Progenitor cell of endocrine pancreas (in vitro differentiated cells): ENCODE measurements at places on chromosomes 4 and X. TPM values are rescaled to one million over a fixed set of nuclear protein-coding genes. Genes with fewer than 3 reads are reported as not detected.
A peak's percentile ranks its signal among the peaks of the same experiment; 100 is the strongest.

COL4A5 gene
- 276 and 291 TPM in 2 replicates for total RNA-seq

DNA sequence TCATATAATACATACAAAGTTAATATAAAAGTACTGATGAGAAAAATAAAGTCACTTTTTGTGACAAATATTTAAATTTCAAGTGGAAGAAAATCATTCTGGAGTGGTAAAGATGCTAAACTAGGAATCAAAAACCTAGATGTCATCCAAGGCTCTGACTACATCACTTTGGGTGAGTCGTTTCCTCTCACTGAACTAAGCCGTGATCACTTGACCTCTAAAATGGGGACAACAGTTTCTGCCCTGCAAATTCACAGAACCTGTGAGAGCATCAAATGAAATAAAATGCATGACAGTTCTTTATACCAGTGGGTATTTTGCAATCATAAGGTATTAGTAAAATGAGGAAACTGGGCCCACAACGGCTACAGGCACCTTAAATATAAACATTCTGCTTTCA is 63.8 kb downstream of the PRDM5 start:
- H3K4me1 ChIP-seq, result peaks cover 5% of the 10 kb centered on the region
- peaks cover 1% of the 10 kb centered on the region for H3K36me3 ChIP-seq
- no peak overlapping the region for H3K4me3 ChIP-seq
- no peak for DNase-seq
- H3K27ac ChIP-seq, result no peak overlapping the region
- no peaks in the 10 kb centered on the region for H3K27me3 ChIP-seq

GRCh38 chr4:100379583-100380105 is 138.2 kb downstream of the EMCN start:
- H3K27ac ChIP-seq, result no peak overlapping the region
- H3K4me1 ChIP-seq, result no peaks in the 10 kb centered on the region
- H3K4me3 ChIP-seq, result no peak overlapping the region
- H3K36me3 ChIP-seq, result no peaks in the 10 kb centered on the region
- no peak for DNase-seq
- H3K27me3 ChIP-seq, result no peaks in the 10 kb centered on the region

GRCh38 chrX:145609951-145610511 is 207.6 kb upstream of the SLITRK2 start:
- no peak overlapping the region for H3K4me3 ChIP-seq
- H3K36me3 ChIP-seq, result no peaks in the 10 kb centered on the region
- no peaks in the 10 kb centered on the region for H3K27me3 ChIP-seq
- H3K27ac ChIP-seq, result no peak overlapping the region
- H3K4me1 ChIP-seq, result no peaks in the 10 kb centered on the region

SRD5A3 gene
- total RNA-seq, result 12.1 and 13.2 TPM in 2 replicates

EREG gene
- not detected in 2 replicates for total RNA-seq

DNA sequence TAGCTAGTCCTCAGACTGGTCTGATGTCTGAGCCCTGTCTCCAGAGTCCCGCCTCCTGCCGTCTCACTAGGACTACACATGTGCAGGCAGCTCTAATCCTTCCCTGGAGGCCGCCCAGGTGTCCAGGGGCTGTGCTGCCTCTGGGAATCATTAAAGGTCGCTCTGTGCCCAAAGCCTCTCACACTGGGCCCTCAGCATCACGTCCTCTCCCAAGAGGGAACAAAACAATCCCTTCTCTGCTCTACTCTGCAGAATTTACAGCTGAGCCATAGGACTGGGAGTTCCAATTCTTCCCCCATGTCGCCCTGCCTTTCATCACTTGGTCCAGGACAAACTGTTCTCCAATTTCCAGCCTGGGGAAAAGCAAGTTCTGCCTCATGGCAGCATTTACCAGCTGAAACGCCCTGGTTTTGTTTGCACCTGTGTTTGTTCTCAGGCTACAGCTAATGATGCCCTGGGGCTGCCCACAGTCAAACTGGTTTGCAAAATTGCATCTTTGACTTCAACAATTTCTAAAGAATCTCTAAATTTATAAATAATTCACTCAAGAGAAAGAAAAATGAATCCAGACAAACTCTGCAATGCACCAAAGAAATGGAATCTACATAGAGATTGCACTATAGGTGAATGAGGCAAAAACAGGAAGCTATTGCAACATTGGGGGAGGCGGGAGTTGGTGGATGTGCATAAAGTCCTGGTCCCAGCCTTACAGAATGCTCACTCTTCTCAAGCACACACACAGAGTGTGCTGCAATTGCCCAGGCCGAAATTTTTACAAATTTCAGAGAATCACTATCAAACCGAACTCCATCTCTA is 7.2 kb upstream of the MRFAP1 start:
- H3K4me3 ChIP-seq, result no peak overlapping the region
- no peak for DNase-seq
- H3K27ac ChIP-seq, result peak overlapping the region; percentile 33

GRCh38 chr4:7929118-7929951 is 10.3 kb downstream of the AFAP1 start:
- peaks cover 14% of the 10 kb centered on the region for H3K36me3 ChIP-seq
- no peak for DNase-seq
- H3K4me1 ChIP-seq, result peaks cover 18% of the 10 kb centered on the region
- peak overlapping the region; percentile 69 for H3K27ac ChIP-seq
- H3K27me3 ChIP-seq, result no peaks in the 10 kb centered on the region

DNA sequence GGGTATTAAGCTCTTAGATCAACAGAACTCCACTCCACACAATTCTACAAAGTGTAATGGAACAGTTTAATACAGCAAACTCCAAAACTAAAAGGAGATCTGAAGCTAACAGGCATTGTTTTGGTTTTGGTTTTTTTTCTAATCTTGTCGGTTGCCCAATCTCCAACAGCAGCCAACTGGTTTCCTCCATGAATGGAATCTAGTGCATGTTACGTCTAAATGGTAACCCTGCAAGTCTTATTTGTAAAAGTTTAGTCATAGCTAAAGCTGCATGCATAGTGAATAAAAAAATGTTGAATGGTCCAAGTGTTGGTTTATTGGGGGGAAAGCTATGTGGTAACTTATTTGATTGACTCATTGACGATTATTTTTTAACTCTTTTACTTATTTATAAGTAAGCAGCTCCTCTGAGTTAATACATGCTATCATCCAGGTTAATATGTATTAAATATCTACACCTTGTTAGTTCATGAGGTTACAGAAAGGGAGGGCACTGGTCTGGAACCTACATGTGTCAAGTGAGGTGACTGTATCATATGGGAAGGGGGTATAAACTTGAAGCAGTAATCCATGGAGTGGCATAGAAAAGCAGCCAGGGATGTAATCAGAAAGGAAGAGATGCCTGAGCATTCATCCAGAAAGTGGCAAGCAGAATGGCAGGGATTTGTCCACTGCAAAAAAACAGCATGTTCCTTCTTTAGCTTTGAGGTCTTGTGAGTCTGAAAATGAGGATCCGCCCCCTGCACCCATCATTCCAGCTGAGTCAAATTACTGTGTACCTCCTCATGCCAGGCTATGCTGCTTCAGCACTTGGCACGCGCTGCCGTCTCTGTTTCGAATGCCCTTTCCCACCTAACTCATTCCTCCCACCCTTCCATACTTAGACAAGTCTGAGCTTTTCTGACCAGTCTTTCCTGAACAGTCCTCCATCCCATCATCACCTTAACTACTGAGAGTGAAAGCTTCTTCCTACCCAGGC is 81.7 kb downstream of the PDGFC start:
- peak overlapping the region; percentile 75 for H3K27ac ChIP-seq
- no peak overlapping the region for H3K4me3 ChIP-seq
- H3K36me3 ChIP-seq, result peaks cover 3% of the 10 kb centered on the region
- no peaks in the 10 kb centered on the region for H3K27me3 ChIP-seq
- DNase-seq, result no peak

RTL9 gene
- 1.4 and 1.5 TPM in 2 replicates for total RNA-seq

DNA sequence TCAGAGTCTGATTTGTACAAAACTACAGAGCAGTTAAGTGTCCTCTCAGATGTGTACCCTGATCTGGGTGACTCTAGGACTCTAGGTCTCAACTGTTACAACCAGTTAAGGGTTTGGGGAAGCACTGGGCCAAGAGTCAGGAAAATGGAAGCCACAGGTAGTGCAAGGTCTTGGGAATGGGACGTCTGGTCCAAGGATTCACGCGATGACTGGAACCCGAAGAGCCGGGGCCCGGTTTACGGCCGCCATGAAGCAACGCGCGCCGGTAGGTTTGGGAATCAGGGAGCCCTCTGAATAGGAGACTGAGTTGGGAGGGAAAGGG is 321 bp upstream of the HPRT1 start:
- peaks cover 9% of the 10 kb centered on the region for H3K4me1 ChIP-seq
- DNase-seq, result no peak

GRCh38 chr4:132809298-132810032 is 339.6 kb upstream of the PCDH10 start:
- no peaks in the 10 kb centered on the region for H3K4me1 ChIP-seq
- no peaks in the 10 kb centered on the region for H3K27me3 ChIP-seq
- DNase-seq, result no peak
- H3K27ac ChIP-seq, result peak overlapping the region; percentile 64

DCAF8L2 gene
- total RNA-seq, result 0.29 TPM in 1 of 2 replicates, not detected in the other

GRCh38 chr4:127165971-127166370 is 466.8 kb upstream of the INTU start:
- DNase-seq, result no peak
- H3K27me3 ChIP-seq, result no peaks in the 10 kb centered on the region
- H3K4me1 ChIP-seq, result no peaks in the 10 kb centered on the region
- no peaks in the 10 kb centered on the region for H3K36me3 ChIP-seq
- no peak overlapping the region for H3K27ac ChIP-seq

FMR1NB gene
- total RNA-seq, result not detected in 2 replicates

GRCh38 chr4:1808396-1808795 is 15.3 kb downstream of the FGFR3 start:
- no peaks in the 10 kb centered on the region for H3K27me3 ChIP-seq
- DNase-seq, result no peak
- H3K4me3 ChIP-seq, result no peak overlapping the region
- H3K27ac ChIP-seq, result no peak overlapping the region
- H3K36me3 ChIP-seq, result peaks cover 1% of the 10 kb centered on the region
- peaks cover 6% of the 10 kb centered on the region for H3K4me1 ChIP-seq

DNA sequence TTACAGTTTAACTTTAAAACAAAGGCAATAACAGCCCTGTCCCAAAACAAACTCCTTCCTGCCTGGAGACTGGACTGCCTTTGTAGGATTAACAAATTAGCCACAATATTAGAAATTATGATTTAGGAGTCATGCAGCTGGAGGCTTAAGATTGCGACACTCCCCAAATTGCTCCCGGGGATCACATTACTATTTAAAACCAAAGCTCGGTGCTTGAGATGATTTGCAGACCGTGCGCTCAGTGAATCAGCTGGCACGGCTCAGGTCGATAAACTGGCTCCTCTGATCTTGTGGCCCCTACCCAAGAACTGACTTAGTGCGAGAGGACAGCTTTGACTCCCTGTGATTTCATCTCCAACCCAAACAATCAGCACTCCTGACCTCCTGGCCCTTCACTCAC is 829.3 kb downstream of the NLGN4X start:
- H3K4me1 ChIP-seq, result no peaks in the 10 kb centered on the region
- H3K36me3 ChIP-seq, result no peaks in the 10 kb centered on the region
- DNase-seq, result no peak

RP2 gene
- 9.3 and 9.7 TPM in 2 replicates for total RNA-seq

DNA sequence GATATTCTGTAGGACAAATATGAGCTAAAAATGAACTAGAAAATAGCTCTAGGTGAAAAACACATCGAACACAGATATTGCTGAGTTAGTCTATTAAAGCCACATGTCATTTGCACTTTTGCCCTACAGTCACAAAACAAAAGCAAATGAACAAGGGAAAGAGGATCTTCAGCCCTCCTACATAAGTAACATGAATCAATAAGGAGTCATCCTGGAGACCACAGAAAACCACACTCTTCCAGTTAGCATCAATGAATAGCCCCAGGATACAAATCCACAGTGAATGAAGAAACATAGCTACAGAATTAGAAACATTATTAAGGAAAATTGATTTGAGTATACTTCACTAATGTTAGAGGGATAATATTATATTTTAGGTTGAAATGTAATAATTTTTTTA is 311.4 kb downstream of the MAPK10 start:
- H3K4me1 ChIP-seq, result no peaks in the 10 kb centered on the region
- no peak overlapping the region for H3K4me3 ChIP-seq
- no peak for DNase-seq
- H3K27me3 ChIP-seq, result no peaks in the 10 kb centered on the region
- H3K27ac ChIP-seq, result no peak overlapping the region

- no peak for DNase-seq
- peaks cover 2% of the 10 kb centered on the region for H3K4me1 ChIP-seq
- peaks cover 13% of the 10 kb centered on the region for H3K27me3 ChIP-seq
- H3K27ac ChIP-seq, result no peak overlapping the region
- no peak overlapping the region for H3K4me3 ChIP-seq
- no peaks in the 10 kb centered on the region for H3K36me3 ChIP-seq
Observed at GRCh38 chr4:5165420-5166369, 114.4 kb downstream of the STK32B start.

DNA sequence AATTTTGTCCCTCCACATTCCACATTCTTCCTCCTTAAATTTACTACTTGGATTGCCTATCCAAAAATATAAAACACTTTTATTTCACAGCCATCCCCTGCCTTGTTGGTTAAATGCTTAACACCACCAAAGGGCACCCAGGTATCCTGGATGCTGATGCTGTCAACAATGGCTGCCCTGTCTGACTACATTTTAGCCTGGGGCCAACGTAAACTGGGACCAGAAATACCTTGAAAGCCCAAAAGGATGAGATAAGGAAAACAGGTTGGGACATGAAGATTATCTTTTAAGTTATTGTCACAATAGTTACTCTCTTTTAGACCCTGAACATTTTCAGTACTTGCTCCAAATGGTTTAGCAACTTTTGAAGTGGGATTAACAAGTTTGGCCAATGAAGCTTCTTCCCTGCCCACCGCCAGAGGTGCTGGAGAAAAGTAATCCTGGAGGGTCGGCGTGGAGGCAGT is 775 bp upstream of the YIPF6 start:
- H3K27ac ChIP-seq, result peak overlapping the region; percentile 100
- DNase-seq, result no peak
- peaks cover 2% of the 10 kb centered on the region for H3K27me3 ChIP-seq
- H3K4me1 ChIP-seq, result peaks cover 5% of the 10 kb centered on the region
- H3K4me3 ChIP-seq, result peak overlapping the region; percentile 93

ZNF185 gene
- total RNA-seq, result 10.1 and 12.3 TPM in 2 replicates

DNA sequence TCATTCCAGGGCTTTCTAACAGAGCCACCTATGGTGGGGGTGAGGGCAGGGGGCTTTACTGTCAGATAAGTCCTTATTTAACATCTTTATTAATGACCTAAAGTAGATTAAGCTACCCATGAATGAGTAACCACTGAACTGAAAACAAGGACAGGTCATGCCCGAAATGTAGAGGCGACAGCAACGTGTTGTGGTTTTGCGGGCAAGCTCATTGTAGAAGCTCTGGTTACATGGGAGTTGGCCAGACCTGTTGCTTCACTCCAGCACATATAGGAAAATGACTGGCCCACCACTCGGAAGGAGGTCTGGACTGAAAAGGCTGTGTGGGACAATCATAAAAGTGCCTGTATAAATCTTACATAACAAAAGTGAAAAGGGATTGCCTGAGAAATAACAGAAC is 109.6 kb upstream of the NDP start:
- DNase-seq, result no peak
- no peaks in the 10 kb centered on the region for H3K4me1 ChIP-seq
- no peaks in the 10 kb centered on the region for H3K36me3 ChIP-seq
- no peak overlapping the region for H3K27ac ChIP-seq

DNAAF6 gene
- total RNA-seq, result not detected in 2 replicates
